CD4-positive, alpha-beta memory T cell (primary cell): ENCODE measurements at places on chromosomes 7 and 10. TPM values are rescaled to one million over a fixed set of nuclear protein-coding genes. Genes with fewer than 3 reads are reported as not detected.

- H3K4me1 ChIP-seq = no peaks in the 10 kb centered on the region
- no peak overlapping the region for H3K27ac ChIP-seq
- no peak for DNase-seq
- peaks cover 26% of the 10 kb centered on the region for H3K36me3 ChIP-seq
Measured at GRCh38 chr7:42939457-42940240, 7.5 kb downstream of the MRPL32 start.

DNA sequence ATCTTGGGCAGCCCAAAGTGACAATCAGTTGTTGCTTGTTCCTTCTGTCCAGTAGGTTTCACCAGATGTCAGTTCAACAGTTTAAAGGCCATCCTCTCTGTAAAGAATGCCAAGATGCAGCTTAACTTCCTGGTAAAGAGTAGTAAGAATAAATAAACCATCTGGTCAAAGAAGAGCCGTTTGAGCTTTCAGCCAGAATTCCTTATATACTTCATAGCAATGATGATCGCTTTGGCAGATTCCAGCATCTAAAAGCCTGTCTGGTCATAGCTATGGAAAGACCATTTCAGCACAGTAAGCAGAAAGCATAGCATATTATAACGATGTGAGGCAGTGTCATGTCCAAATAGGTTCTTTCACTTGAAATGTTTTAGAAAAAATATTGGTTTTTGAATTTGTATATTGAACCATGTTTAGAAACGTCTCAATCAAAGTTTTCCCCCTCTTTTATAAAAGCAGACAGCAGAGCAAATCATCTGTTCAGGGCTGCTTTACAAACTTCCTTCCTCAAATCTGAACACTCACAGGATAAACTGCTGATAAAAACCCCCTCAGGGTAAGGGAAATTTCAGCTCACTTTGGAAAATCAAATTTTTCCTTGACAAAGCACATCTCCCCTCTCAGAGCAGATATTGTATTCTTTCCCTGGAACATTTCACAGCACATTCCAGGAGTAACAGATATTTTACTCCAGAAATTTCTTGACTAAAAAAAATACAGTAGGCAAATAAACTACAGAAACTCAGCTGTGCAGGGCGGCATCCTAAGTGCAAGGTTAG is 184.1 kb downstream of the NOC3L start:
- no peaks in the 10 kb centered on the region for H3K4me1 ChIP-seq
- H3K27me3 ChIP-seq = no peaks in the 10 kb centered on the region
- H3K4me3 ChIP-seq = no peak overlapping the region
- DNase-seq = no peak

GRCh38 chr7:68684996-68685395 is 913.3 kb upstream of the AUTS2 start:
- H3K27ac ChIP-seq = no peak overlapping the region
- H3K36me3 ChIP-seq = no peaks in the 10 kb centered on the region
- no peaks in the 10 kb centered on the region for H3K27me3 ChIP-seq
- no peak overlapping the region for H3K4me3 ChIP-seq

DNA sequence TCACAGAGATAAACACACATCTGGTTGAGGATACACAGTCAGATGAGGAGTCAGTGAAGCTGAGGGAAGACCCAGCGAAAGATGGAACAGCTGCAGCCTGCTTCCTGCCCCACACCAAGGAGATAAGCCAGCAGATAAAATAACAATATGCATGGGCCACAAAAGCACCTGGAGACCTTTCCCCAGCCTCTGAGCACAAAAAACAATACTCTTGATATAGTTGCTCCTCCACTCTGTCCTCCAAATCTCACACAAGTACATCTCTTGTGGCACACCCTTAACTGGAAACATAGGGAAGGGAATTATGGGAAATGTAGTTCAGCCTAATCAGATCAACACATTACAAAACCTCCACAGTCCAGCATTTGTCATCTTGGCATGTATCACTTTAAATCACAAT is 9.7 kb upstream of the FHIP2A start:
- no peak overlapping the region for H3K4me3 ChIP-seq
- H3K36me3 ChIP-seq = no peaks in the 10 kb centered on the region
- peaks cover 42% of the 10 kb centered on the region for H3K4me1 ChIP-seq

- no peak overlapping the region for H3K27ac ChIP-seq
- peaks cover 3% of the 10 kb centered on the region for H3K36me3 ChIP-seq
- no peak for DNase-seq
- H3K4me3 ChIP-seq = no peak overlapping the region
Measured at GRCh38 chr10:21751341-21752310, 217.6 kb downstream of the MLLT10 start.

DNA sequence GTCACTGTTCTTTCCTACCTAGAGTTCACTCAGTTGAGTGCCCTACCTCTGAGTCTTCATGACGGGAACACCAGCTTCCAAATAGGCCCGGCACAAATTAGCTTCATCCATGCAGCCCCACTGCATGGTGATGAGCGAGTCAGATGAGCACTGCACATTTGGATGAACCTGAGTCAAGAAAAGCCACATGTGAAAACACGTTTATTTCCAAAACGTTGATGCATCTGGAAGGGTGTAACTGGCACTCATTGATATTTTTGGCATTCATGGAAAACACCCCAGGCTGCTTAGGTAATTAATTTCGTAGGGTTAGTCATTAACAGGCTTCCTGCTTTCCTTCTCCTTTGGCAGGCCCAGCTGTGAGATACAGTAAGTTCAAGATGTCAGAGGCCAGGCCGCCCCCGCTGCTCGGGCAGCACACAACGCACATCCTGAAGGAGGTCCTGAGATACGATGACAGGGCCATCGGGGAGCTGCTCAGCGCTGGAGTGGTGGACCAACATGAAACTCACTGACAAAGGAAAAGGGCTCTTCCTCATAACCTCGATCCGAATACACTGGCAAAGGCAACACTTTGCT is 725.2 kb downstream of the SUGCT start:
- H3K27me3 ChIP-seq = no peaks in the 10 kb centered on the region
- no peak overlapping the region for H3K4me3 ChIP-seq
- no peaks in the 10 kb centered on the region for H3K36me3 ChIP-seq
- DNase-seq = no peak
- H3K27ac ChIP-seq = no peak overlapping the region

GRCh38 chr7:97024209-97025129 is at the start of gene DLX5:
Gene DLX5 (minus strand): TSS chr7:97024831. CDS start chr7:97024623, 208 bp downstream.
- H3K27me3 ChIP-seq = peaks cover 55% of the 10 kb centered on the region
- peaks cover 17% of the 10 kb centered on the region for H3K4me1 ChIP-seq
- no peak for DNase-seq
- H3K36me3 ChIP-seq = no peaks in the 10 kb centered on the region
- no peak within 1 kb of the TSS for H3K4me3 ChIP-seq

DNA sequence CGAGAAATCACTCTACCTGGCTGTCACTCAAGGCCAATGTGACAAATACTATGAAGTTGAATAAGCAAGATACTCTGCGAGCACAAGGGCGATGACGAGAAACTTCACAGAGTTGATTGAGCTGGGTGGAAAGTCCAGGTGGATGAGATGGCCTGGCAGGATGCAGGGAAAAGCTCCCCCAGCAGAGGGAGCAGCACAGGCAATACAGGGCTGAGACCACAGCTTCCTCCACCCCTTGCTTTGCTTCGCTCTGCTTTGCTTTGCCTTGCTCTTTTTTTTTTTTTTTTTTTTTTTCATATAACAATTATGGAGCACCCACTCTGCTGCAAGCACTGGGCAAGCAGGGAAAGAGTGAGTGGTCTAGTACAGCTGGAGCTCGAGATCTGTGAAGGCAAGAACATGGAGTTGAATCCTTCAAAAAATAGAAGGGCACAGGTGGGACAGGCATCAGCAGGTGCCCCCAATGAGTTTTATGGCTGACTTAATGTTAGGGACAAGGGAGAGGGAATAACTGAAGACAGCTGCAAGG is 88.3 kb downstream of the CABCOCO1 start:
- peaks cover 20% of the 10 kb centered on the region for H3K4me1 ChIP-seq

GRCh38 chr7:435630-436366 is 83.8 kb downstream of the PDGFA start:
- no peak overlapping the region for H3K4me3 ChIP-seq
- no peak overlapping the region for H3K27ac ChIP-seq
- H3K4me1 ChIP-seq = no peaks in the 10 kb centered on the region
- DNase-seq = no peak
- H3K36me3 ChIP-seq = no peaks in the 10 kb centered on the region
- no peaks in the 10 kb centered on the region for H3K27me3 ChIP-seq

DNA sequence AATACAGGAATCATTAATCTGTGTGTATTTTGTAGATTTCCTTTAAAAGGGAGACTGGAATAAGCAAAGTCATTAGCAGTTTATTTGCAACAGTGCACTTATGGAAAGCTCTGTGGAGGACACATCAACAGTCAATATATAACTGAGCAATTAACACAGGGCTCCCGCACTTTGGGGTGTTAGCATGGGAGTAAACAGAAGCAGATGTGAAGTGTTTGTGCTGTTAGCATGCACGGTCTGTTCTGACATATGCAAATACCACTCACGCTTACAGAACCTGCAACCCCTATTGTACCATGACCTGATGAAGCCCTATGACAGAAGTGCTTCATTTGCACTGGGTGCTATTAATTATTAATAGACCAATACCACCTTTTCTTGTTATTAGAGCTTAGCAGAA is 118.9 kb downstream of the PPP1R3A start:
- no peak overlapping the region for H3K4me3 ChIP-seq
- no peak overlapping the region for H3K27ac ChIP-seq

GRCh38 chr7:27462575-27463270 is 200.0 kb downstream of the HIBADH start:
- H3K27ac ChIP-seq = no peak overlapping the region
- H3K4me1 ChIP-seq = no peaks in the 10 kb centered on the region
- no peak for DNase-seq
- H3K36me3 ChIP-seq = no peaks in the 10 kb centered on the region
- no peak overlapping the region for H3K4me3 ChIP-seq

Gene GPR85
- total RNA-seq = not detected

Gene RBM48
- total RNA-seq = 37.9 TPM

GRCh38 chr7:76155938-76156337 is 45.8 kb upstream of the SRRM3 start:
- no peaks in the 10 kb centered on the region for H3K27me3 ChIP-seq
- no peak overlapping the region for H3K27ac ChIP-seq
- H3K36me3 ChIP-seq = no peaks in the 10 kb centered on the region
- H3K4me3 ChIP-seq = no peak overlapping the region
- DNase-seq = no peak
- peaks cover 17% of the 10 kb centered on the region for H3K4me1 ChIP-seq

Gene AUTS2
- 35.2 TPM for total RNA-seq

Gene COL28A1
- 0.19 TPM for total RNA-seq

DNA sequence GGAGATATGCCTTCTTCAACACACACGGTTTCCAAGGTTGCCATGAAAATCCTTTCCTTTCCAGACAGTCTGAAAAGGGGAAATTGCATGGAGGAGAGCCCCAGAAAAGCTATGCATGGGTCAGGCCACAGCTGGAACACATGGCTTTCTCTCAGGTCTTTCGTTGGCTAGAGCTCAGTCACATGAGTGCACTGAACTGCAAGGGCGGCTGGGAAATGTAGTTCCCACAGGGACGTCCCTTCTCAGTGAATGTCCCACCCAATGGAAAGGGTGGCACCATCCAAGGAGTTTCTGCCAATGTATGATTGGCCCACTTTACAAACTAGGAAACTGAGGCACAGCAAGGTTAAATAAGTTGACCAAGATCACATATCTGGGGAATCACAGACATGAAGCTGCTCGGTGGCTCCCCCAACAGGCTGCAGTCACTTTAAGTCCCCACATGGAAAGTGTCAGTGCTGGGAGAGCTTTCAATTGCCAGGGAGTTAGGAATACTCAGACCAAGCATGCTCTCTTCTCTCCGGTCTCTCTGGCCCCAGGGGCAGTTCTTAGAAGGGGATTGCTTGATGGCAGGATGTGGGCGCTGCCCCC is 571.3 kb downstream of the GLRX3 start:
- H3K4me3 ChIP-seq = no peak overlapping the region
- no peak for DNase-seq
- no peaks in the 10 kb centered on the region for H3K27me3 ChIP-seq
- no peaks in the 10 kb centered on the region for H3K4me1 ChIP-seq
- H3K27ac ChIP-seq = no peak overlapping the region
- no peaks in the 10 kb centered on the region for H3K36me3 ChIP-seq
